ENCODE measurements at places on chromosomes 1 and 21.
A peak's percentile ranks its signal among the peaks of the same experiment; 100 is the strongest.

DNA sequence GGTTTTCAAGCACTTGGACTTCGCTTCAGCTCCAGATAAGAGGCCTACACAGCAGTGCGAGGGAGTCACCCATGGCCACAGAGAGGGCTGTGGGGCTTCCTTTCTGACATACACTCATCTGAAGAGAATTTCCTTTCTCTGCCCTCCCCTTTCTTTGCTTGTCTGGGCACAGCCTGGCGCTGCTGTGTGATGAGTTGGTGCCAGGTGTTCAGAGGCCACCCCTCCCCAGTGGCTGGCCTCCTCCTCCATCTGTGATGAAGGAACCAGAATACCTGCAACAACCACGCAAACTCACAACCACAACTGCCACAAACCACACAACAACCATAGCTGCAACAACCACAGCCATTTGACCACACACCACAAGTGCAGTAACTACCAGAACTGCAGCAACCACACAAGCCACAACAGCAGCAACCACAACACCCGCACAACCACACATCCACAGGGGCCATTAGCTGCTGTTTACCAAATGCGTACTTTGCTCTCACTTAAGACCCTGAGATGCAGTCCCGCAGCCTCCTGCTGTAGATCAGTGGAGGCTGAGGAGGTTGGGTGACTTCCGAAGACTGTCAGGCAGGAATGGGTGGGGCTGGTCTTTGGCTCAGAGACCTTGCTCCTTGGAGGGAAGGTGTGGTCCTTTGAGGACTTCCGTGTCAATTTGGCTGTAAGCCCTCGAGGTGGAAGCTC is 71.1 kb downstream of the IER5 start:
- DNase-seq: no peak

- no peak for DNase-seq
These were observed 65.4 kb upstream of the PODN start for GRCh38 chr1:52996653-52997052.

DNA sequence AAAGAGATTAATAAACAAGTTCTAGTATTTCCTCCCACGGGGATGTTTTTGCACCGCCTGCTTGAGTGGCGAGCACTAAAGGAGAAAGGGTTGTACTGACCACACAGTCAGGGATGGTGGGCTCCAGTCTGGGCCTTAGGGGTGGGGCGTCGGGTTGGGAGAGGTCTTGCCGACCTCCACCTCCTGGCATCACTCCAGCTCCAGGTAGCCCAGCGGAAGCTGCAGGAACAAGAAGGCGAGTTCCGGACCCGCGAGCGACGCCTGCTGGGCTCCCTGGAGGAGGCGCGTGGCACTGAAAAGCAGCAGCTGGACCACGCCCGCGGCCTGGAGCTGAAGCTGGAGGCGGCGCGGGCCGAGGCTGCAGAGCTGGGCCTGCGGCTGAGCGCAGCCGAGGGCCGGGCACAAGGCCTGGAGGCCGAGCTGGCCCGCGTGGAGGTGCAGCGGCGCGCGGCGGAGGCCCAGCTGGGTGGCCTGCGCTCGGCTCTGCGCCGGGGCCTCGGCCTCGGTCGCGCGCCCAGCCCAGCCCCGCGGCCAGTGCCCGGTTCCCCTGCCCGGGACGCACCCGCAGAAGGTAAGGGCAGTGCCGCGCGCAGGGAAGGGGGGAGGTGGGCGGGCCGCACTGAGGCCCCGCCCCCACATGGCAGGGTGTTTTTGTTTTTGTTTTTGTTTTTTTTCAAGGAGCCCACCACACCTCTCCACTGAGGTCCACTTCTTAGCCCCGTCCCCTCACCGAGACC is 19.7 kb downstream of the MFAP2 start:
- peak; percentile 95 for DNase-seq

- DNase-seq: no peak
These were observed 132.7 kb downstream of the RUNX1 start for GRCh38 chr21:34916446-34916845.

GRCh38 chr1:48683839-48684238 is 92.9 kb downstream of the BEND5 start:
- DNase-seq: no peak

GRCh38 chr1:226584164-226584563 is 35.6 kb downstream of the STUM start:
- no peak for DNase-seq

DNA sequence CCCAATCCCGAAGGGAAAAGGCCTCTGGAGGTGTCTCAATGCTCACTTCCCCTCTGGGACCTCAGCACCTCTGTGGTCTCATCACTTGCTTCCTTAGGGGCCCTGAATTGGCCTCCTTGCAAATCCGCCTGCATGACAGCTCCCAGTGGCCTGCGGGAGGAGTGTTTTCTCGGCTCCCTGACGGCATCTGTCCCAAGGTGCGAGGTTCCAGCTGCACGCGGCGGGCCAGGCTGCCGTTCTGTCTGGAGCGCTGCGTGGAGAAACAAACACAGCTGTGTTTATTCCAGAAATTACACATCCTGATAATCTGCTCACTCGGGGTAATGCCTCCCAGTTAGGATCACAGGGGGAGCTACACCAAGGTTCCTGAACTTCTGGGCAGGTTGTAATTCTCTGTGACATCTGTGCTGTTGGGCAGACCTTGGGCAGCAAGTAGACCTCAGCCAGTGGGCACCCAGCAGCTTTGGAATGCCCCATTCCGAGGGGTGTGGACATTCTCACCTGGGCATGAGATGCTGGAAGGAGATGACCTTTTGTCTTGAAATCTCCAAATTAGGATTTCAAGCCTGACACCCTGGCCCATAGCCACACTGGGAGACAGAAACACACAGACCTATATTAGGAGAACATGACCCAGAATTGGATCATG is 18.2 kb downstream of the EPHB2 start:
- DNase-seq: no peak

DNA sequence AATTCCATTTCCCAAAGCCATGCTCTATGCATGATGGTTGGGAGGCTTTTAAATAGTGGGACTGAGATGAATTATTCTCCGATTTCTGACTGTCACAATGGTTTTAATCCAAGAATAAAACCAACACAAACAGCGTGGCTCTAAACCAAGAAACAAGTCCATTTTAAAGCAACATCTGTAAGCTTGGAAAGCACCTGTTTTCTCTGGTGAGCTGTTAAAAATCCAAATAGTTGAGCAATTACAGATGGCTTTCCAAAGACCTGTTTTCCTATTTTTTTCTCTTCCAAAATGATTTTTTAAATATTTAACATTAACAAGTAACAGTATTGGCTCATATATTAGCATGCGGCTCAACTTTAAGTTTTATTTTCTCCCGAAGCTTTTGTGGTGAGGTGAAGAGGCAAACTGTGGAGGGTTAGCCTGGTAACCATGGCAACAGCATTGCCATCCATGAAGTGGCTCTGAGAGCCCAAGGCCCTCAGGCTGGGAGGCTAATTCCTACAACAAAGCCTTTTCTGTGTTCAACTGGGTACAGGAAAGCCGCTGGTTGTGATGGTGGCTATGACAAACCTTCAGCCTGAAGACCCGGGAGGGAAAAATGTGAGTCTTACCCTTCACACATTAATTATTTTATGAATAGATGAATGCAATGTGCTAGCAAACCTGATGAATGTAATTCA is 56.7 kb upstream of the B3GALT5 start:
- DNase-seq: no peak

DNA sequence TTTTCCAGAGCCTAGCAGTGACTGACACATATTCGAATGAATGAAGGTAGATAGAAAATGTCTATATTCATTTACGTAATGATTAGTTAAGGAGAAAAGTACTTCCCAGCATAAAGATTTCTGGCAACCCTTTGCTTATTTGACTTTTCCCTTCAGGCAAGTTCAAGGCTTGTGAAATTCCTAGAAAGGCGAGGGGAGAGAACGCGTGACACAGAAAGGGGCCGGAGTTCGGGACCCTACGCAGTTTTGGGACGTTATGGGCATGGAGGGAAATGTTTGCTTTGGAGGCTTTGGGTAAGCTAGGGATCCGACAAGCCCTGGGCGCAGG is 472 bp upstream of the USP25 start:
- DNase-seq: no peak

- peak; percentile 49 for DNase-seq
These were observed 1.0 kb downstream of the DDAH1 start for GRCh38 chr1:85463731-85464496.

GRCh38 chr1:228228601-228229074 is 20.8 kb downstream of the OBSCN start:
- peak; percentile 28 for DNase-seq

DNA sequence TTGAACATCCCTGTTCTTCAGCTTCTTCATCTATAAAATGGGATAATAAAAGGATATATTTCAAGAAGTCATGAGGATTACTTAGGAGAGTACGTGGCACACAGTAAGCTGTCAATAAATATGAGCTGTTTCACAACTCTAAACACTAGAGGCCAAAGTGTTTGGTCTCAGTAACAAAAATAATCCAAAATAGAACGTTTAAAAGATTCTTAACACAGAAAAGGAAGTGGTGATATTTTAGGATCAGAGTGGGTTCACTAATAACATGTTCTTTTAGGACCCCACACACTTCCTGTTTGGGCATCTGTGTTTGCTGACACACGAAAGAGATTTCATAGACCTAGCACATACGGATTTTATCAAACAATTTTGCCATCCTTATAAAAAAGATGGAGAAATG is 32.9 kb downstream of the TNFSF18 start:
- no peak for DNase-seq

DNA sequence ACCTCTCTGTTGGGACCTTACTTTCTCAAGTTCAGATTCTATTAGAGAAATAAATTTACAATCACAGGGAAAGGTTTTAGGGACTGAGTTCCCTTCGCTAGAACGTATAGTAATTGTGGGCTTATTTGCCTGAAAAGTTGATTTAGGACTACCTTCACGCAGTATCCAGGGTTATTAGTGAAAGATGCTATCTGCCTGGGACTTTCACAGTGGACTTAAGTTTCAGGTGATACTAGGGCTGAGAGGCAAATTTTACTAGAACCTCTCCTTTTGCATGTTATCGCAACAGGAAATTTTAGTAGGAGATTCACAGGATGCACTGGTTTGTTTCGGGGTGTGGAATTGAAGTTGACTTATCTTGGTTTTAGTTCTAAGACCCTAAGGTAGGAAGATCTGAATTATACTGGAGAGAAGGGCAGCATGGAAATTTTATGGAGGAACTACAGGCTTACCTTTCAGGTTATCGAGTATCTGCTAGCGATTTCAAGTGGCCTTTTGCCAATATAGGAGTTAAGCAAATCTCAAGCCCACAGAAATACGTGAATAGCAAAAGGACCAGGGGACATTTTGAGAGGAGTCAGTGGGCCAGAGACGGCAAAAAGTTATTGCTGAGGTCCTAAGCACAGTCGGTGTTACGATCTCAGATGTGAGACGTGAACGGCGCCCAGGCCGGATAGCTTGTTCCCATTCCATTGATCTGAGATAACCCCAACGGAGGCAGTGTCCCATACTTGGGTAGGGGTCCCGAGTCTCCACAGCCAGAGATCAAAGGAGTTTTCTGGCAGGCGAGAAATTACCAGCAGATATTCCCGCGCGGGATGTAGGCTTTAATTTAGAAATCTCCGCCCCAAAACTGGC is 723 bp upstream of the GNAI3 start:
- DNase-seq: peak; percentile 51

- no peak for DNase-seq
These were observed 322.9 kb downstream of the BRINP3 start for GRCh38 chr1:190154744-190155143.

DNA sequence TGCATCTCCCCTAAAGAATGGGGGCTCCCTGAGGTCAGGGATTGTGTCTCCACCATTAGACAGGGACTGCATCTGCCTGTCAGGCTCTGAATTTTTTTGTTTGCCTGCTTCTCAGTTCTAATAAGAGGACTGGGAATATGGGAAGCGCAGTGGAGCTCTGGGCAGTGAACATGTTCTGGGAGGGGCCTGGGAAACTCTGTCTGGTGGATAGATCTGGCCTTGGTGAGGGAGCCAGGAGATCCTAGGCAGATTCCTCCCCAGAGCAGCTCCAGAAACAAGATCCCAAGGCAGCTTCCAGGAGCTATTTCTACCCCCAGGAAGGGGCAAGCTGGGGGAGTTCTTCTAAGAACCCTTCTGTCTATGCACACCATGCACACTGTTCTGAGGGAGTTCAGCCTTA is 12.6 kb upstream of the MYOG start:
- no peak for DNase-seq

DNA sequence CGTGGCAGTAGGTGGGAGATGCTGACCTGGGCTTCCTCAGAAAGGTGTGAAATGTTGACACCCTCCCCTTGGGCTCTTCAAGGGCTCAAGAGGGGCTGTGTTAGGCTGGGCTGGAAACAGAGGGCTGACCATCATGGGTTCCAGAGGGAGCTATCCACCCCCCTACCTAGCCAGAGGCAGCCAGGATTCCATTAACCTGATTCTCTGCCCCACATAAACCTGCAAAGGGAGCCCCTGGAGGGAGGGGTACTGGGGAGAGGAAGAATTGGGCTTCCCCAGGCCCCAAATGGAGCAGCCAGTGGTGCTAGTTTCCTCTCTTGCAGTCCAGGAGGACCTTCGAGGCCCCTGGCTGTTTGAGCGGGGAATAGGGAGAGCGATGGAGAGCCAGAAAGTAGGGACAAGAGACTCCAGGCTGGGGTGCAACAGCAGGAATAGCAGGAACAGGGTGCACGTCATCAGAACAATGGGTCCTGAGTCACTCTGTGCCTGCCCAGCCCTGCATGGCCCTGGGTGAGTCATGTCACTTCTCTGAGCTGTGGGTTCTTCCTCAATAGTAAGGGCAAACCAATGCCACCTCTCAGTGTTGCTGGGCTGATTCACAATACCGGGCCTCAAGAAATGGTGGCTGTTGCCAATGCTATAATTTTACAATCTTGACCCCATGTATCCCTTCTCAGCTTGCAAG is 121.2 kb downstream of the EPHB2 start:
- DNase-seq: no peak

DNA sequence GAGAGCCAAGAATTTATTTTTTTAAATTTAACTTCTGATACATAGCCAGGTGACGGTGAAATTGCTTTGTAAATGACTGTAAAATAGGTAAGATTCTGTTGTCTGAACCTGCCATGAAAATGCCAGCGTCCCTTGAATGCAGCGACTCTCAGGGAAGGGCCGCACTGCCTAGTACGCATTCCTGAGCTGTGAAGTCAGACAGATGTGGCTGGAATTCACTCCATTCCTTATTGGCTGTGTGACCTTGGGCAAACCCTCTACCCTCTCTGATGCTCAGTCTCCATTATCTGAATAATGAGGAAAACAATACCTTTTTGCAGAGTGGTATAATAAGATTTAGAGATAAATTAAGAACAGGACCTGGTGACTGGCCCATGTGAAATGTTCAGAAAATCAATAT is 167.1 kb upstream of the DAB1 start:
- no peak for DNase-seq

GRCh38 chr1:218916720-218917119 is 257.0 kb upstream of the LYPLAL1 start:
- DNase-seq: peak; percentile 58

Data from NCI-H526 (cell line).